ENCODE measurements at places on chromosomes 6 and 20.

- DNase-seq: no peak
Measured at GRCh38 chr20:5548902-5549599, 201.2 kb upstream of the SHLD1 start.

DNA sequence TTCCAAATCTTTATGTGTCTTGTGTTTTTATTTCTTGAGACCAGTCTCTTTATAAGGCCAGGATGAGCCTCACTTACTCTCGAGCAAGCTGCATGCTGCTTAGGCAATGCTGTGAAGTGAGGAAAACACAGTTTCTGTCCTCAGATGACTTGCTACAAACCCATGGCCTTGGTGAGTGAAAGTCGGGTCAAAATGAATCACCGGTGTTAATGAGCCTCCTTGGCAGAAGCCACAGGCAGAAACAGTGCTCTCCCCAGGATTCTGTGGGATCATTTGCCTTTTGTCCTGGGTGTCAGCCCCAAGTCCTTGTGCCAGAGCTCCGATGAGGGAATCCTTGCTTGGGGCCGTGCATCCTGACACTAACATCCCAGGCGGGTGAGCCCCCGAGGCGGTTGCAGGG is 482.5 kb downstream of the QKI start:
- no peak for DNase-seq

- DNase-seq: no peak
Measured at GRCh38 chr20:36306553-36307411, 643 bp downstream of the DLGAP4 start.

GRCh38 chr20:56974499-56975250 is 291.8 kb downstream of the BMP7 start:
- DNase-seq: peak; percentile 11

DNA sequence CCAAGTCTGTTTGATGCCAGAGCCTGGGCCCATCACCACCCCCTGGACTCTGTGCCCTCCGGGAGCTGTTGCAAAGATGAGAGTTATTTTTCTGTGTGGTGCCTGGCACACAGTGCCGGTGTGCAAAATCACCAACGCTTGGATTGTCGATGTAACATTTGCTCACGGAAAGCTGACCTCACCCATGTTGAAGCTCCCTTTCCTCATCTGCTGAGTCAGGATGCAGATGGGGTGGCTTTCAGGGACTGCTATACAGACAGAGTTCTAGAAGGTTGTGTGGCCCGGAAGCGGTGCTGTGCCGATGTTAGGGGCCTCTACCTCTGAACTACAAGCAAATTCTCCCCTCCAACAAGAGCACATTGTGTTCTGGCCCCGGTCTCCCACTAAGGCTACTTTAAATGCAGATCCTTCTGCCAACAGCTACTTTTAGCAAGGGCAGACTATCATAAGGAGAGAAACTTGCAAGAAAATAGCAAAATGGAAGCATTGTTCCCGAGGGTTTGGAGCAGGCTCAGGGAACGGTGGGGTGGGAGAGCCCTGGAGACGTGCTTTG is 34.0 kb downstream of the EYA2 start:
- DNase-seq: no peak

GRCh38 chr6:18185624-18186023 is 30.4 kb downstream of the KDM1B start:
- DNase-seq: no peak

DNA sequence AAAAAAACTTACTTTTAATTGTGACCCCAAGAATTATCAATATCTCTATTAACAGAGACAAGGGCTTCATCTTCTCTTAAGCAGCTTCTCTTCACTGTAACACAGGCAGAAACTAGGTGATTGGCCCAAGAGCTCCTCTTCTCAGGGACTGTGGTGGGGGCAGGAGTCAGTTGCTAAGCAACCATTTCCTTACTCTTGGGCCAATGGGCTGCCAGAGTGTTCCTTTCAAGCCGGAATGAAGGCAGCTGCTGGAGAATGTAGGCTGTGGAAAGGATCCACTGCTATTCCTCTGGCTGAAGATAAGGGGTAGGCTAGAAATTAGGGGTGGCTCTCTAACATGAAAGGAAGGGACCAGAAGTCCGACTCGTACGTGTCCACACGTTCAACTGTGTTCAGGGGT is at the start of gene SEL1L2:
TSS of gene SEL1L2 (minus strand) at position 150 of the 400 bp plus-strand sequence. CDS start at position 70, 80 bp downstream.
- DNase-seq: no peak

- DNase-seq: no peak
Measured at GRCh38 chr6:138945354-138945753, 42.7 kb downstream of the REPS1 start.

GRCh38 chr6:41215777-41216176 is 12.4 kb upstream of the TREML4 start:
- DNase-seq: no peak

- DNase-seq: no peak
Measured at GRCh38 chr6:77177470-77177869, 285.8 kb downstream of the HTR1B start.

GRCh38 chr20:60729135-60729900 is 522.7 kb upstream of the CDH4 start:
- DNase-seq: no peak

Data from NCI-H187 (cell line).